ENCODE measurements at places on chromosomes 2 and 18. TPM values are rescaled to one million over a fixed set of nuclear protein-coding genes. Genes with fewer than 3 reads are reported as not detected.
A peak's percentile ranks its signal among the peaks of the same experiment; 100 is the strongest.

The GAREM2 gene
- 4.4 TPM for total RNA-seq

The TMEM200C gene
- under 0.01 TPM for total RNA-seq

The TGOLN2 gene
- total RNA-seq, result 96.0 TPM

- no peaks in the 10 kb centered on the region for H3K36me3 ChIP-seq
- peaks cover 13% of the 10 kb centered on the region for H3K4me1 ChIP-seq
- no peaks in the 10 kb centered on the region for H3K27me3 ChIP-seq
These were observed 134.9 kb downstream of the LTBP1 start for GRCh38 chr2:33081691-33082090.

GRCh38 chr18:22183698-22184170 lies 14.3 kb downstream of the GATA6 start:
- no peak overlapping the region for H3K4me3 ChIP-seq
- no peak for DNase-seq
- no peaks in the 10 kb centered on the region for H3K36me3 ChIP-seq

The MOB1A gene
- 68.5 TPM for total RNA-seq

- no peak overlapping the region for H3K4me3 ChIP-seq
- H3K27me3 ChIP-seq, result no peaks in the 10 kb centered on the region
These were observed 23.0 kb upstream of the SMAD2 start for GRCh38 chr18:47953471-47953931.

The DUSP28 gene
- 5.9 TPM for total RNA-seq

GRCh38 chr18:45249246-45249661 lies 366.0 kb upstream of the SLC14A2 start:
- no peak overlapping the region for H3K4me3 ChIP-seq
- H3K27ac ChIP-seq, result no peak overlapping the region
- peaks cover 29% of the 10 kb centered on the region for H3K4me1 ChIP-seq
- H3K27me3 ChIP-seq, result no peaks in the 10 kb centered on the region
- DNase-seq, result no peak

The CD8A gene
- total RNA-seq, result 6.9 TPM

DNA sequence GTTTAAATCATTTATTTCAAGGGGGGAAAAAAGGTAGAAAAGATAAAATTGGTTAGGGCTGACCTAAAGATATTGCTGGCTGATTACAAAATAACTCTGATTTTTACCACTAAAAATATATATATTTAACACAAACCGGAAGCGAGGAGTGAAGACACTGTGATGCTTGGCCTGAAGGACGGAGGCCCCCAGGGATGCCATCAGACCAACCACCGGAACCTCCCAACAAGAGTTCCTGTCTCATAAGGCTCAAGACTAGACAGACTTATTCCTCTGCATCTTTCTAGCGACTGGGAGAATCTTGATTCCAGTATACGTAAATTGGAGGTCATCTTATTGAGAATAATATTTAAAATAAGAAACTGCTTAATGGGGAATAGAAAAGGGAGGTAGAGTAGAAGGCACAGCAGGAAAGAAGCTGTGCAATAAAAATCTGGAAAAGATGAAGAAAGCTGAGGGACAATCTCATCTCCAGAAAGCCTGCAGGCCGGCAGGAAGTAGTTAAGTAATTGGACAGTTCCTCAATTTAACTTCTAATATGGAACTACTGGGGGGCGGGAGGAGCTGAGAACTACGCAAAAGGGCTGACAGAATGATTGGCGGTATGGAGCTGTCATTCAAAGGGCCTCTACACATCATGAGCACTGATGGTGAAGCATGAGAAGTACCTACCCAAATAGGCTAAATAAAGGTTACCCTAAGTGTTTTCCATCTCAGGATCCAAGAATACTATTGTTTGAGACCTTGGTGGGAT lies 91.1 kb downstream of the DTNB start:
- no peaks in the 10 kb centered on the region for H3K36me3 ChIP-seq
- no peaks in the 10 kb centered on the region for H3K4me1 ChIP-seq
- DNase-seq, result no peak
- no peak overlapping the region for H3K27ac ChIP-seq
- no peaks in the 10 kb centered on the region for H3K27me3 ChIP-seq

- no peak overlapping the region for H3K4me3 ChIP-seq
- no peak for DNase-seq
- H3K4me1 ChIP-seq, result peaks cover 6% of the 10 kb centered on the region
- H3K27ac ChIP-seq, result no peak overlapping the region
These were observed 49.4 kb downstream of the ETAA1 start for GRCh38 chr2:67446491-67446911.

DNA sequence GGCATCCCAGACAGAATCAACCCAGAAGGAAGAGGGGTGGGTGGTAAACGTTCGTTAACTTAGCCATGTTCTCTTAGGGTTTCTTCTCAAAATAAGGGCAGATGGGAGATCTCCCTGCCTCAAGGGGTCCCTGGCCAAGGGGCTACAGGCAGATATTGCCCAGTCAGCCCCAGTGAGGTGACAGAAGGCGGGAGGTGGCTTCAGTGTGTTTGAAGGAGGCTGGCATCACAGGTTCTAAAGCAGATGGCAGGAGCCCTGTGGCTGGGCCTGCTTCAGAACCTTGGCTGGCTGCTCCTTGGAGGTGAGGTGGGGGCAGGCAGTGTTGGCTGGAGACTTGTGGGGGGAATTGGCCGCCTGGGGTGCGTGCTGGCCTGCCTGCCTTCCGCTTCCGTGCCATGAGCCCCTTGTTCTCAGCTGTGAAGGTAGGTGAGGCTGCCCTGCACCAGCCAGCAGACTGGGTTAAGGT lies 23.5 kb downstream of the HPCAL1 start:
- H3K4me1 ChIP-seq, result peaks cover 44% of the 10 kb centered on the region
- H3K4me3 ChIP-seq, result no peak overlapping the region
- no peak for DNase-seq

The SNORC gene
- not detected for total RNA-seq

The PJVK gene
- 4.9 TPM for total RNA-seq

DNA sequence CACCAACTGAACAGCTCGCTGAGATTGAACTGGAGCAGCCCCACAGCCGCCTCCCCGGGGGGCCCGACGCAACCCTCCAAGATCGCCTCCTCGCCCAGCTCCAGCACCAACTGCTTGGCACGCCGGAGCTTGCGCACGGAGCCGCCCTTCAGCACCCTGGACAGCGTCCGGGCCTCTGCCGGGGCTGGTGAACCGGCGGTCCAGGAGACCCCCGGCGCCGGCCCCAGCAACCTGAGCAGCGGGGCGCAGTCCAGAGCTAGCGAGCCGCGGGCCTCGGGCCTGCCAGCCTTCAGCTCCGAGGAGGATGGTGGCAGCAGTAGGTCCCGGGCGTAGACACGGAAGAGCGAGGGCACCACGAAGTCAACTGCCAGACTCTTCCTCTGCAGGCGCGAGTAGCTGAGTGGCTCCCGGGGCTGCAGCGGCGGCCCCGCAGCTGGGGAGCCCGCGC lies 1.2 kb downstream of the ALK start:
- no peak overlapping the region for H3K27ac ChIP-seq
- peak overlapping the region; percentile 34 for H3K4me3 ChIP-seq
- DNase-seq, result no peak
- no peaks in the 10 kb centered on the region for H3K36me3 ChIP-seq
- peaks cover 4% of the 10 kb centered on the region for H3K27me3 ChIP-seq
- H3K4me1 ChIP-seq, result peaks cover 19% of the 10 kb centered on the region

The LRATD1 gene
- total RNA-seq, result 32.7 TPM

DNA sequence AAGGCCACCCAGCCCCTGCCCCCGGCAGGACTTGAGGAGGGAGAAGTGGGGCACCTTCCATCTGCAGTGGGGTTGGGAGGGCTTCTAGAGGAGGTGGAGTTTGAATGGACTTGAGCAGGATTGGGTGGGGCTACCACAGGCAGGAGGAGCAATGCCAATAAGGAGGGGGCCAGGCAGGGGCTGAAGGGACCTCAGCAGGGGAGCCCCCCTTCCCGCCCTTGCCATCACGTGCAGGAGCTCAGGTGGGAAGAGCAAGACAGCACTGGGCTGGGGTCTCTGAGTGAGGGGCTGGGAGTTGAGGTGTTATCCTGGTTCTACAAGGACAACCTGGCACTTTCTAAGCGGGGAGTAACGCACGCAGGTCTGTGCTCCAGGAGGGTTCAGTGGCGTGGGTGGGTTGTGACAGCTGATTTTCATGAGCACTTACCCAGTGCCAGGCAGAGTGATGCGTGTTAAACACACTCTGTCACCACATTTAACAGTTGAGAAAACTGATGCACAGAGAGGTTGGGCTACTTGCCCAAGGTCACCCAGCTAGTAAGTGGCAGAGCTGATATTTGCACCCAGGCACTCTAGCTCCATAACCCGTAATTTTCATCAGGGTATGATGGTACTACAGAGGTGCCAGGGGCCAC lies 4.8 kb downstream of the CHRND start:
- no peak overlapping the region for H3K4me3 ChIP-seq
- no peaks in the 10 kb centered on the region for H3K36me3 ChIP-seq
- H3K27ac ChIP-seq, result no peak overlapping the region
- no peak for DNase-seq
- H3K27me3 ChIP-seq, result no peaks in the 10 kb centered on the region

GRCh38 chr18:48902023-48902855 lies 48.5 kb downstream of the SMAD7 start:
- peak overlapping the region; percentile 79 for H3K27ac ChIP-seq
- no peak overlapping the region for H3K4me3 ChIP-seq
- no peaks in the 10 kb centered on the region for H3K27me3 ChIP-seq
- H3K36me3 ChIP-seq, result no peaks in the 10 kb centered on the region
- H3K4me1 ChIP-seq, result peaks cover 25% of the 10 kb centered on the region

GRCh38 chr2:52976143-52976949 lies 791.3 kb upstream of the CHAC2 start:
- no peaks in the 10 kb centered on the region for H3K4me1 ChIP-seq
- H3K4me3 ChIP-seq, result no peak overlapping the region
- no peaks in the 10 kb centered on the region for H3K27me3 ChIP-seq
- H3K27ac ChIP-seq, result no peak overlapping the region
- DNase-seq, result no peak

GRCh38 chr2:239876948-239877289 lies 148.2 kb downstream of the NDUFA10 start:
- H3K36me3 ChIP-seq, result no peaks in the 10 kb centered on the region
- no peaks in the 10 kb centered on the region for H3K27me3 ChIP-seq
- no peak overlapping the region for H3K27ac ChIP-seq
- DNase-seq, result peak; percentile 42
- H3K4me1 ChIP-seq, result no peaks in the 10 kb centered on the region

The ANKRD30BL gene
- total RNA-seq, result 1.2 TPM

GRCh38 chr2:15908371-15908770 lies 32.0 kb upstream of the MYCN start:
- H3K27me3 ChIP-seq, result no peaks in the 10 kb centered on the region
- H3K27ac ChIP-seq, result no peak overlapping the region
- peaks cover 8% of the 10 kb centered on the region for H3K4me1 ChIP-seq
- no peaks in the 10 kb centered on the region for H3K36me3 ChIP-seq
- no peak overlapping the region for H3K4me3 ChIP-seq

DNA sequence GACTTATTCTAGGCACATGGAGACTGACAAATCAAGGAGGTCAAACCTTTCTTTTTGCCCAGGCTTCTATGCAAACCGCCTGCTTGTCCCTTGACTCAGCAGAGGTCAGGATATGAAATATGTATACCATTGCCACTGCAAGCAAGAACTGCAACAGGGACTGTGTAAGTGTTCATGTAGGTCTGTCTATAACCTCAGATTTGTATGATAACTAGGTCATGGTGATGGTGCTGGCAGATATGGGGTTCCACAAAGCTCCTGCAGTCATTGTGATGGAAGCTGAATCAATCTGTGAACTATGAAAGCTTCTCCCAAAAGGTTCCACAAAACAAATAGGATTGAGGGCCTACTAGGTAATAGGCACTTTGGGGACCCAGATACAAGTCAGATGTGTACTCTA lies 316.3 kb downstream of the CLIP4 start:
- no peak for DNase-seq
- no peak overlapping the region for H3K4me3 ChIP-seq
- H3K36me3 ChIP-seq, result no peaks in the 10 kb centered on the region
- H3K27me3 ChIP-seq, result no peaks in the 10 kb centered on the region
- H3K27ac ChIP-seq, result no peak overlapping the region

DNA sequence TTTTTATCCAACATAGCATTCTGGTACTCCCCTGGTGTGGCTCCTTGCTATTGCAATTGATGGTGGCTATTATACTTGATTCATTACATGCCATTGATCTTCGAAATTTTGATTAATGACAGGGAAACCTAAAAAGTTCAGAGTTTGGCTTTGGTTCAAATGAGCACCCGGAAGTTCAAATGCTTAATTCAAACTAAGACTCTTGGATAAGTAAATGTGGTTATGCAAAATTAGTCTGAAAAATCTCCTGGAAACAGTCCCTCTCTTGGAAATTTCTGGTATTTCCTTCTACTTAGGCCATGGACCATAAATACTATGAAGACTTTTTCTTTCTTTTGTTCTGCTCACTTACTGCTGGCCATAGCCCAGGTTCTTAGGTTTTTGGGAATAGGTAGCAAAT lies 65.3 kb upstream of the SMIM21 start:
- H3K4me1 ChIP-seq, result no peaks in the 10 kb centered on the region
- DNase-seq, result no peak
- H3K27me3 ChIP-seq, result no peaks in the 10 kb centered on the region
- H3K36me3 ChIP-seq, result no peaks in the 10 kb centered on the region
- no peak overlapping the region for H3K4me3 ChIP-seq

The PLCL1 gene
- total RNA-seq, result 6.6 TPM

The NCKAP1 gene
- 135 TPM for total RNA-seq

The MYO3B gene
- total RNA-seq, result 0.49 TPM

DNA sequence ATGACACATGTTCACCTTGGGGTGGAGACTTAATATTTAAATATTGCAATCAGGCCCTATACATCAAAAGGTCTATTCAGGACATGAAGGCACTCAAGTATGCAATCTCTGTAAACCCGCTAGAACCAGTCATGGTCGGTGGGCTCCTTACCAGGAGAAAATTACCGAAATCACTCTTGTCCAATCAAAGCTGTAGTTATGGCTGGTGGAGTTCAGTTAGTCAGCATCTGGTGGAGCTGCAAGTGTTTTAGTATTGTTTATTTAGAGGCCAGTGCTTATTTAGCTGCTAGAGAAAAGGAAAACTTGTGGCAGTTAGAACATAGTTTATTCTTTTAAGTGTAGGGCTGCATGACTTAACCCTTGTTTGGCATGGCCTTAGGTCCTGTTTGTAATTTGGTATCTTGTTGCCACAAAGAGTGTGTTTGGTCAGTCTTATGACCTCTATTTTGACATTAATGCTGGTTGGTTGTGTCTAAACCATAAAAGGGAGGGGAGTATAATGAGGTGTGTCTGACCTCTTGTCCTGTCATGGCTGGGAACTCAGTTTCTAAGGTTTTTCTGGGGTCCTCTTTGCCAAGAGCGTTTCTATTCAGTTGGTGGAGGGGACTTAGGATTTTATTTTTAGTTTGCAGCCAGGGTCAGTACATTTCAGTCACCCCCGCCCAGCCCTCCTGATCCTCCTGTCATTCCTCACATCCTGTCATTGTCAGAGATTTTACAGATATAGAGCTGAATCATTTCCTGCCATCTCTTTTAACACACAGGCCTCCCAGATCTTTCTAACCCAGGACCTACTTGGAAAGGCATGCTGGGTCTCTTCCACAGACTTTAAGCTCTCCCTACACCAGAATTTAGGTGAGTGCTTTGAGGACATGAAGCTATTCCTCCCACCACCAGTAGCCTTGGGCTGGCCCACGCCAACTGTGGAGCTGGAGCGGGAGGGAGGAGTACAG lies 108.1 kb downstream of the XRCC5 start:
- H3K27ac ChIP-seq, result no peak overlapping the region
- no peak overlapping the region for H3K4me3 ChIP-seq
- H3K36me3 ChIP-seq, result no peaks in the 10 kb centered on the region
- DNase-seq, result no peak

- peak overlapping the region; percentile 69 for H3K27ac ChIP-seq
- H3K36me3 ChIP-seq, result no peaks in the 10 kb centered on the region
- H3K27me3 ChIP-seq, result no peaks in the 10 kb centered on the region
- no peak overlapping the region for H3K4me3 ChIP-seq
- DNase-seq, result no peak
These were observed 17.5 kb downstream of the C1D start for GRCh38 chr2:68045342-68045741.

The CEP68 gene
- 25.0 TPM for total RNA-seq

All from vagina (tissue), 2 donors.